ENCODE measurements at places on chromosomes 6 and 20.

DNA sequence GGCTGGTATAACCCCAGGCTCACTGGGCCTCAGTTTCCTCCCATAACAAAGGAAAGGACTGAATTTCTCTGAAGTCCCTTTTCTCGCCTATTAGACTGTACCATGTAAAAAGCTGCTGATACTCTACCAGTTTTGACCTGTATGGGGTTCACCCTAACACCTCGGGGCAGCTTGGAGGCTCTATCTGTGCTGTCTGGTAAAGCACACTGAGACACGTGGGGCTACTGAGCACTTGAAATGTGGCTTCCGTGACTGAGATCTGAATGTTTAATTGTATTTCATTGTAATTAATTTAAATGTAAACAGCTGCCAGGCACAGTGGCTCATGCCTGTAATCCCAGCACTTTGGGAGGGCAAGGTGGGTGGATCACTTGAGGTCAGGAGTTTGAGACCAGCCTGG, 24.0 kb downstream of the BMP7 start:
- DNase-seq, result no peak

GRCh38 chr6:28589957-28590349, 64.3 kb downstream of the GPX5 start:
- DNase-seq, result no peak

DNA sequence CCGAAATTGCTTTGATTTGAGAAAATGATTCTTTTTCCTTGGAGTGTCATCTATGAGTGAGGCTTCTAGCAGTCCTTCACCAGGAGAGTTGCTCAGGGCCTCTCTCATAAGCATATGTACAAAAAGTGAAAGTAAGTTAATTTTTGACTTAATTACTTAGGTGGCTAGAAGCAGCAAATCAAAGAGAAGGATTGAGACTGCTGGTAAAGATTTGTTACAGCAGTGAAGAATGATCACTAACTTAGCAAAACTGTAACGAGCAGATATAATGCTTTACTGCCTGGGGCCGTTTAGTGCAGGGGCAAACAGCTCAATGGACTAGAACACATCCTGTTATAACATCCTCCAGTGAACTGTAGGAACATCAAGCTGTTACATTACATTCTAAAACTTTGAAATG, 167.8 kb upstream of the RIPOR2 start:
- no peak for DNase-seq

GRCh38 chr6:7073821-7074525, 33.8 kb upstream of the RREB1 start:
- peak; percentile 63 for DNase-seq

DNA sequence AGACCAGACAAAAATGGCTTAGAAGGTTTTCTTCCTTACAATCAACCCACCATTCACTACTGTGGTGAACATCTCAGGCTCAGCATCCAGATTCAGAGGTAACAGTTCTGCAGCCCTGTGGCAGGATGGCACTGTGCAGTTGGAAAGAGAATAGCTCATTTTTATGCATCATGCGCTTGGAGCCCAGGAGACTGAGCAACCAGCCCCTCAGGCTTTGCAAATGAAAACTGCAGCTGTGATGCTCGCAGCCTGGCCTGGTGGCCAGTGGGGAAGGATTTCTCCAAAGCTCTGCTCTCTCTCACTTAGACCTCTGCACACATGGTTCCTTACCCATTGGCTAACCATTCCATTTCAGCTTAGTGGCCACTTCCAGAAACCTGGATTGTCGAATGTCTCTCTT, 45.8 kb downstream of the GABRR2 start:
- DNase-seq, result no peak

- DNase-seq, result no peak
Observed at GRCh38 chr6:85394853-85395538, 54.9 kb upstream of the NT5E start.

- no peak for DNase-seq
Observed at GRCh38 chr20:47865912-47866311, 80.6 kb upstream of the SULF2 start.

DNA sequence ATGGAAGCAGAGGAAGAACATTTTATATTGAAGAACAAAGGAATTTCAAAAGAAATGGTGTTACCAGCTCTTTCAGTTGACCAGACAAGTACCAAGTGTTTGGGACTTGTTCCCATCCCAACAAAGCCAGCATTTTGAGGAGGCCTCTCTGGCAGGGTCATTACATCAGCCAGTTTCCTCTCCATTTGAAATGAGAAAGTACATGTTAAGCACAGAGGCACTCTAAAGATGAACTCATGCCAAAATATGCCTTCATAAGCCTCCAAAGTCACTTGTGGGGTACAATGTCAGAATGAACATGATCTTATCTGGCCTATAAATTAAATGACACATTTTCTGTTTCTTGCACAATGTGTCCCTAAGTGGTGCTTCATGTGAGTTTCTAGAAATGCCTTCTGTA, 223.9 kb downstream of the PRL start:
- no peak for DNase-seq

DNA sequence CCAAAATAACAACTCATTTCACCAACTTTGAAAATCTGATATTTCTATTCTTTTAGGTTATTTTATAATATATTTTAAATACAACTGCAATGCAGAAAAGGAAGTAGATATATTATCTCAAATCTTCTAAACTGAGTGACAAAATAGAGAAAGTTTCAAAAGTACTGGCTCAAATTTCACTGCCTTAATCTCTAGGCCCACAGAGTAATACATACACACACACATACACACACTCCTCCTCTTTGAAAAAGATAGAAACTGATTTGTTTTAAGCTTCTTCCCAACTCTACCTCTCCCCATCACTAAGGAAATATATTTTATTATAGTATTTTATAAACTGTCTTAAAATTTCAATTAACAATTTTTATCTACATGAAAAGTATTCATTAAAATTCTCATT, 36.2 kb downstream of the ARHGAP18 start:
- DNase-seq, result no peak

DNA sequence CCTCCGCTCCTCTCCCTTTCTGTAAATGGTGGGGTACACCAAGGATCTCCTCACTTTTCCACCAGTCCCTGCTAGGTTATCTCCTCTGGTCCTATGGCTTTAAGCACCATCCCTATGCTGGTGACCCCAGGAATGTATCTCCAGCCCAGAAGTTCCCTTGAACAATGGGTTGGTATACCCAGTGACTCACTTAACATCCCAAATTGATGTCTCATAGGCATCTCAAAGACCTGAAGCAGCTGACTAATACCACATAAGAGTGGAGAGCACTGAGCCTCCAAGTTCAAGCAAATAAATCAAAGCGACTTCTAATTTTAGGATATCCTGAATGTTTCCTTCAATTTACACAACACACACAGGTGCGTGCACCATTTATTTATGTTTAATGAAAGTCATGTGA, 48.3 kb downstream of the ADGRF1 start:
- no peak for DNase-seq

GRCh38 chr6:41573276-41573675, 27.1 kb downstream of the FOXP4 start:
- no peak for DNase-seq

DNA sequence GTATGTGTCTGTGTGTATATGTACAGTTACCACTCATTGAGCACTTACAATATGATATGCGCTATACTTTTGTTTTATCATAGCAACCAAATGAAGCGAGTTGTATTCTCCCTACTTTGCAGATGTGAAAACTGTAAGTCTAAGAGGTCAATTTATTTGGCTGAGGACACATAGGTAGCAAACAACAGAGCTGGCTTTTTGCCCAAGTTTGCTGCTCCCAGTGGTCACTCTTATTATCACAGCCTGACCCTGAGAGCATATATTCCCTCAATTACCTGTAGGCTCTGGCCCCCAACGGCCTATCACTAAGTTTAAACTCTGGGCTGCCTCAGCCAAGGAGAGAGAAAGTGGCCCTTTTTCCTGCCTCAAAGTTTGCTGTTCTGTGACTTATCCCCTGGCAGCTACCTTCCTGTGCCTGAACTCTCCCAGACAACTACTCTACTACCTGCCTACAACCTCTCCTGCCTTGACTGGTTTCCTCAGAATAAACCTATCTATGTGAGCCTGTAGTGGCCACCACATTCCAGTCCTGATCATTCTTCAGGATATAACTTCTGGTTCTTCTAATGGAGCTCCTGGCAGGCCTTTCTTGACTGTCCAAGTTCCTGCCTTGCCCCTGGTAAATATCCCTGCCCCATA, 221.8 kb downstream of the FRK start:
- DNase-seq, result no peak

- no peak for DNase-seq
Observed at GRCh38 chr6:137602313-137603197, 108.4 kb upstream of the OLIG3 start.

DNA sequence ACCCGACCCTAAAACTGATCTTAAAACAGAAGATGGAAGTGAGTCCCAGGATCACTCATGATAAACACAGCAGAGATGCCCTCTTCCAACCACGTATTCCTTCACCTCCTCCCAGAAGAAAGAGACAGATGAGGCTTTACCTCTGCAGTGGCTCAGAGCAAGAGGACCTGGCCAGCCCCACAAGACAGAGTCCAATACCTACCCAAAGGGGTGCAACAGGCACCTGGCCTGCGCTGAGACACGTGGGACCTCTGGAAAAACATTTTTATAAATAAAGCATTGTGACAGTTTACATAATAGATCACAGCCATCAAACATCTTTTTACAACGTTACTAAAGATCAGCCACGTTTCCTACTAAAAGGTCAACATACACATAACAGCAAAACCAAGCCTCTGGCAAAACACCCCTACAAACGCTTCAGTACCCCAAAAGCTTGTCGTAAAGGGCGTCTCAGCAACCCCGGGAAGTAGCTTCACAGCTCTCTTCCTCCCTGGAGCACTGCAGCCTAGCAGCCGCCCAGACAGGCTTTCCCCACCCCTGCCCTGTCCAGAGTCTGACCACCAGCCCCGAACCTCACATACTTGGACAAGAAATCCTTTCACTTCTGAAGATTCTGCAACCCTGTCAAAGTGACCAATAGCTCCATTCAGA, 2.9 kb downstream of the TAF4 start:
- DNase-seq, result no peak

- no peak for DNase-seq
Observed at GRCh38 chr6:161094955-161095354, 103.4 kb downstream of the MAP3K4 start.

- DNase-seq, result no peak
Observed at GRCh38 chr6:10412461-10413261, 2.2 kb downstream of the TFAP2A start.

DNA sequence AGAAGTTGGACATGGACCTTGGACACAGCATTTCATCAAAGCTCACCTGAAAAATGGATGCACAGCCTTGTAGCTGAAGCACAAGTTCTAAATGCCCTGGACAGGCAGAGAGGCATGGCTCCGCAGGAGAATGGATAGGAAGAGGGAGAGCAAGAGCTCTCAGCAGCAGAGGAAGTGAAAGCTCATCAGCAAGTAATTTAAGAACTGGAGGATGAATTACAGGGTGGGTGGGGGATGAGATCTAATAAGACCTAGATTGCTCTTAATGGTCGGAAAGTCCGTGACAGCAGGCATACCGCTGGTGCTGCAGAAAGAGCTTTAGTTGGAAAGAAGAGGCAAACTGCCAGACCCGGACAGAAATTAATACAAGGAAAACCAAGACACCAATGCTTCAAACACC, 37.3 kb upstream of the SAYSD1 start:
- no peak for DNase-seq

DNA sequence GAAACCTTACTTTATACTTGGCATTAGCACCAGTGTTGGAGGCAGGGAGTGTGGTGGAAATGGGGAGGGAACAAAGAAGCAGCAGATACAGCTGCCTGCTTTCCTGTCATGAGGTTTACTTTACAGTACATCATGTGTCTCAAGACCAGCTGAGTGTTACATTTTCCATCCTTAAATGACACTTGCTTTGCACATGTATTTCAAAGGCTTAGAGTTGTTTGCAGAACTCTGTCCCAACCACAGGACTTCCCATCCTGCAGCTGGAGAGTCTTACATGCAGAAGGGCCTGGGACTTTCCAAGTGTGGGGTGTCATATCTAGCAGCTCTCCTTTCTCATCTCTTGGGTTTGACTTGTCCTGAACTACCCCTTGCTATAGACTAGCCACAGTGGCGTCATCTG, 395.9 kb downstream of the DHX35 start:
- no peak for DNase-seq

DNA sequence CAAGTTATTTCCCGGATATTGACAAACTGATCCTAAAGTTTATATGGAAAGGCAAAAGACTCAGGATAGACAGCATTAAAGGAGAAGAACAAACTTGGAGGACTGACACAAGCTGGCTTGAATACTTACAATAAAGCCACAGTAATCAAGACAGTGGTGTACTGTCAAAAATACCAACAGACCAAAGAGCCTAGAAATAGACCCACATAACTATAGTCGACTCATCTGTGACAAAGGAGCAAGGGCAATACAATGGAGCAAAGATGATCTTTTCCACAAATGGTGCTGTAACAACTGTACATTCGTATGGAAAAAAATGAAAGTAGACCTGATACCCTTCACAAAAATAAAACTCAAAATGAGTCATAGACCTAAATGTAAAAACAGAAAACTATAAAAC, 46.0 kb downstream of the ABHD12 start:
- DNase-seq, result no peak

DNA sequence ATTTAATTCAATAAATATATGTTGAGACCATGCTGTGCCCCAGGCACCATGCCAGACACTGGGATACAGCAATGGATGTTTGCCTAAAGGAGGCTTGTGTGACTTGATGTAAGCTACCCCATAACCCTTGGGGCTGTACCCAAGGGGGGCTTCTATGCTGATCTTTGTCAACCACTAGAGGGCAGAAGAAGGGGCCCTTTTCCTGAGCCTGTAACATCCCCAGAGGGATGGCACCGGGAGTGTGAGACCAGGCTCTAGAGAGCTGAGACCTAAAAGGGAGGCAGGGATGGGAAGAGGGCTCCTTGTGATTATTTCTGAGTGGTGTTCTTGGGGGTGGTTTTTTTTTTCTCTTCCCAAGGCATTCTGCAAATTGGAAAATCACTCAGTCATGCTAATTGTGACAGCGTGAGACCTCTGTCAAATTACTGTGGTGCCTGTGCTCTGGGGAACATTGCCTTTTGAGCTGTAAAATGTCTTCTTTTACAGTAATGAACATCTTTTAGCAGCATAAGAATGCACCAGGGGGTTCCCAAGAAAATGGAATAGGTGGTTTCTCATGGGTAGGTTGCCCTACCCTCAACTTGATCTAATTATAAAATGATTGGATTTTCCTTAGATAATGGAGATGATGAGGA, 138.7 kb upstream of the SLC24A3 start:
- no peak for DNase-seq

- no peak for DNase-seq
Observed at GRCh38 chr6:56551409-56552120, 91.1 kb downstream of the DST start.

DNA sequence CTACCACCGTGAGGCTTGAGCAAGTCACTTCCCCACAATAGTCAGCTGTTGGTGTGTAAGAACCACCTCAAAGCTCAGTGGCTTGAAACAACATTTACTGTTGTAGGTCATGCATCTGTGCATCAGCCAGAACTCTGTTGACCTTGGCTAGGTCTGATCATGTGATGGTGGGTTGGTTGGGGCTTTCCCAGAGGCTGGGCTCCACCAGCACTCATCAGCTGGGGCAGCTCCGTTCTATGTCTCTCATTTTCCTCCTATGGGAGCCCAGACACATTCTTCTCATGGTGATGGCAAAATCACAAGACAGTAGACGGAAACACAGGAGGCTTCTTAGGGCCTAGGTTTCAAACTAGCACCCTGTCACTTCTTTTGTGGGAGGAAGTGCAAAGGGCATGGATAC, 42.8 kb upstream of the PSMF1 start:
- DNase-seq, result no peak
